ENCODE measurements at places on chromosomes 2 and 18.

DNA sequence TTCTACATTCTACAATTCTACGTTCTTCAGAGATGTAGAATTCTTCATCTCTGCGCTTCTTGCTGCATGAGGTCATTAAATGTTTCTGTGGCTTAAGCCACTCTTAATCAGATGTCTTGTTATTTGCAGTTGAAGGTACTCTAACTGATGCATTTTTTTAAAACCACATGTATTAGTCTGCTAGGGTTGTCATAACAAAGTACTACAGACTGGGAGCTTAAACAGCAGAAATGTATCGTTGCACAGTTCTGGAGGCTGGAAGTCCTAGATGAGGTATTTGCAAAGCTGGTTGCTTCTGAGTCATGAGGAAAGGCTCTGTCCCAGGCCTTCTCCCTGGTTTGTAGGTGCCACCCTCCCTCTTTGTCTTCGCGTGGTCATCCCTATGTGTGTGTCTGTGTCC lies 176.3 kb upstream of the GLI2 start:
- DNase-seq = no peak

DNA sequence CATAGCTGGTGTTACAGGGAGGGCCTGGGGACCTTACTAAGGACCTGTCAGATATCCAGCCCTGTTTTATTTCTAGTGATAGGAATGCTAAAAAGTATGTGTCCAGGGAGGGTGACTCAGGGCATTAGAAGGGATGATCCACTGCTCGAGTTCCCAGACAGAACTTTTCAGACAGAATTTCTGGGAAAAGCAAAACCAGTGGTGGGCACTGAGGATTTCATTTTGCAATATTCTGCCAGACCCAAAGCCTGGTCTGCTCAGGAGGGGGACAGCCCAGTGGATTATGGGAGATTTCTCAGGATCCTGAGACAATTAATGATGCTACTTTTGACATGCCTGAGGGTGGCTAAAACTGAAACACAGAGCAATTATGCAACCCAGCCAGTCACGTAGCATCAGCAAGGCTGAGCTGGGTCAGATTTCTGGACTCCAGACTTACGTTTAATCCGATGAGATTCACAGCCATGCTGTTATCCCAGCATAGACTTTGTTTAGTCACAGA lies 4.7 kb upstream of the KCNE4 start:
- no peak for DNase-seq

DNA sequence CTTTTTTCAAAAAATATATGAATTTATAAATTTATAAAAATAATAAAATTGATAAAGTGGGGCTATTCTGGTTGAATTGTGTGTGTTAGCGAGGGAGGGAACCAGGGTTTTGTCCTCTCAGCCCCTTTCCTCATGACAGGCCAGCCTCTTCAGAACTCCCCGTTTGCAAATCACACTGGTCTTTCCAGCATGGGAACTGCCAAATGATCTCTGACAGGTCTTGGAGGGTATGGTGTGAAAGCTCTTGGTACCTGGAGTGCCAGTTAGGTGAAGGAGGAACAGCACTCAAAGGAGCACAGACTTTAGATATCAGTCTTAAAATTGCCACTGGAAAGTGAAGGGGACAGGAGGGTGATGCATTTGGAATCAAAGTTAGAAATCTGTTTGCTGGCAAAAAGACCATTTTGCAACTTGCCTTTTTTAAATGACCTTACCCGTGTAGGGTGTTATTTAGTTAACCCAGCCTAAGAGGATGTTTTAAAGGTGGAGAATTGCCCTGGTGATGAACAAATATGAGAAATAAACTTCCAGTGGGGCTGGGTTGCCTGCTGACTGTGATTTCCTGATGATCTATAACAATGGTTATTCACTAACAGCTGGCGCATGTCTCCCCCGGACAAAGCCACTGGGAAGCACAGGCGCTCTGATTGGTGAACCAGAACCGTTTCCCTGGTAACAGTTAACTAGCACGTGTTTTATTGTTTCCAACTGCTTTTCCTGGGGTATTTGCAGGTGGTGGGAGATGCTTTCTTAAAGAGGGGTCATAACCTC lies 85.3 kb upstream of the EFEMP1 start:
- no peak for DNase-seq

- no peak for DNase-seq
Observed at GRCh38 chr2:30704309-30705020, 102.8 kb downstream of the CAPN13 start.

- DNase-seq = no peak
Observed at GRCh38 chr2:33513480-33513879, 37.0 kb downstream of the RASGRP3 start.

GRCh38 chr2:203059567-203060240 lies 45.0 kb downstream of the NBEAL1 start:
- no peak for DNase-seq

DNA sequence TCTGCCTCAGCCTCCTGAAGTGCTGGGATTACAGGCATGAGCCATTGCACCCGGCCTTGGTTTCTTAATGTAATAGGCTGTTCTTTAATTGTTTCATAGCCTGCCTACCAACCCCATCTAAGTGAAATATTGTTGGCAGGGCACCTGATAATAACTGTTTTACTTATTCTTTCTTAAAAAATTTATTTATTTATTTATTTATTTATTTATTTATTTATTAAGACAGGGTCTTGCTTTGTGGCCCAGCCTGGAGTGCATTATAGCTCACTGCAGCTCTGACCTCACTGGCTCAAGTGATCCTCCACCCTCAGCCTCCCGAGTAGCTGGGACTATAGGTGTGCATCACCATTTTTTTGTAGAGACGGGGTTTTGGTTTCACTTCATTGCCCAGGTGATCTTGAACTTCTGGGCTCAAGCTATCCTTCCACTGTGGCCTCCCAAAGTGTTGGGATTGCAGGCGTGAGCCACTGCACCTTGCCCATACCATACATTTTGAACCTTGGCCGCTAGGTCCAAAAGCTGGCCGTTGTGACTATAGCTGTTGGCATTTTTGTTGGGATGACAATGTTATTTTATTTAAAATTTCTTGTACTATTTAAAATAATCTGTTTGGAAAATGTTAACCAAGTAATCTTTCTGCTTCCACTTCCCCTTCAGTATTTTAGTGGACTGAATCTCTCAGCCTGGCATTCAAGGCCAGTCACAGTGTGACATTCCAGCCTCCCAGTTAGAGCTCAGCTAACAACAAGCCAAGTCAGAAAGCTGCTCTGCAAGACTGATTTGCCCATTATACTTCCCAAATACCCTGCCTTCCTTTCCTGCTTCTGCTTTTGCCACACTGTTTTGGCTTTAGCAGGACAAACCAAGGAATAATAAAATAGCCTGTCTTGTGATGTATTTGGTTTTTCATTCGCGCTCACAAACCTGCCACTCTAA lies 52.4 kb downstream of the BABAM2 start:
- no peak for DNase-seq

DNA sequence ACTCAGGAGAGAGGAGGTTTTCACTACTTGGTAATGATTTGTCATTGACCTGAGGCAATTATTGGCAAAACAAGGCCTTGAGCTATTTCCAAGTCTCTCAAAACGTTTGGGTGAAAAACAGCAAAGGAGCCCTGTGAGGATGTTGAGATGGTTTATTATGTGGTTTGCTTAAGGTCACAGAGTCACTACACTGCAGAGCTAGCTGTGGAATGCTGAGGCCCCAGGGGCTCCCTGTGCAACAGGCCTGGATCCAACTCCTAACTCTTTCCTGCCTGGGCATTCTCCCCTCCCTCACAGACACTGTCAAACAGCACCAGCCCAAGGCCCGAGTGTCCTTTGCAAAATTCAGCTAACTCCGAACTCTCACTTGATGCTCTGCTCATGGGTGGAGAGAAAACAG lies 754.6 kb upstream of the SOX11 start:
- no peak for DNase-seq

GRCh38 chr18:48132797-48133655 lies 202.6 kb upstream of the SMAD2 start:
- DNase-seq = no peak

DNA sequence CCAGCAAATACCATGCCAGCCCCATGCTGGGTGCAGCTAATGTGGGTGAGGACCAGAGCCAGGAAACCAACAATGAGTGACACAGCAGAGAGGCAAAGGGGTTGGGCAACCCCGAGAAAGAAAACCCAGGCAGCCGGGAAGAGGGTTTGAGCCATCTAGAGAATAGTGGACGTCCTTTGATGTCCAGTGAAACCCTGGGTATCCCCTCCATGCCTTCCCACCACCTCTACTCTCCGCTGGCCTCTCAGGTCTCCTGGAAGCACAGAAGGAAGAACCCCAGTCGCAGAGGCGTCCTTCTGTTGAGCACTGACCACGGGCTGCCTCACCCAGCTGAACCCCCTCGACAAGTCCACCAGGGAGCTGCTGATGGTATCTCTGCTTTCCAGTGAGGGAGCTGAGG lies 657.4 kb upstream of the ID2 start:
- DNase-seq = no peak

GRCh38 chr2:181738074-181738473 lies 57.8 kb upstream of the NEUROD1 start:
- DNase-seq = no peak

- no peak for DNase-seq
Observed at GRCh38 chr2:84487298-84487996, 28.4 kb upstream of the SUCLG1 start.

DNA sequence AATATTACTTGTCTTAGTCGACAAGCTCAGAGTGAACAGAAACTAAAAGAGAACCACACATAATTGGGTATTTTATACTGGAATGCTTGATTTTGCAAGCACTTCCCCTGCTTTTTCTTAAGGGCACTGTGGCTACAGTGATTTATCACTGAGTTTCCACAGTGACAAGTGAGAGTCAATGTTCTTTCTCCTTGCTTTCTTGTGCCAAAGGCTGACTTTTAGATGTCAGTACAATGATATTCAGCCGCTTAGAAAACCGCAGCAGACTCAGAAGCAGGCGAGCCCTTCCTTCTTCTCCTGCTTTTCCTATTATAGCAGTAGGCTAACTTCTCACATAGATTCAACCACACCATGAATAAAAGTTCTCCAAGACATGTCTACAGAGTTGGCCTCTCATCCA lies 1603.6 kb upstream of the NXPH2 start:
- no peak for DNase-seq

GRCh38 chr18:12334863-12335262 lies 26.8 kb downstream of the TUBB6 start:
- DNase-seq = no peak

DNA sequence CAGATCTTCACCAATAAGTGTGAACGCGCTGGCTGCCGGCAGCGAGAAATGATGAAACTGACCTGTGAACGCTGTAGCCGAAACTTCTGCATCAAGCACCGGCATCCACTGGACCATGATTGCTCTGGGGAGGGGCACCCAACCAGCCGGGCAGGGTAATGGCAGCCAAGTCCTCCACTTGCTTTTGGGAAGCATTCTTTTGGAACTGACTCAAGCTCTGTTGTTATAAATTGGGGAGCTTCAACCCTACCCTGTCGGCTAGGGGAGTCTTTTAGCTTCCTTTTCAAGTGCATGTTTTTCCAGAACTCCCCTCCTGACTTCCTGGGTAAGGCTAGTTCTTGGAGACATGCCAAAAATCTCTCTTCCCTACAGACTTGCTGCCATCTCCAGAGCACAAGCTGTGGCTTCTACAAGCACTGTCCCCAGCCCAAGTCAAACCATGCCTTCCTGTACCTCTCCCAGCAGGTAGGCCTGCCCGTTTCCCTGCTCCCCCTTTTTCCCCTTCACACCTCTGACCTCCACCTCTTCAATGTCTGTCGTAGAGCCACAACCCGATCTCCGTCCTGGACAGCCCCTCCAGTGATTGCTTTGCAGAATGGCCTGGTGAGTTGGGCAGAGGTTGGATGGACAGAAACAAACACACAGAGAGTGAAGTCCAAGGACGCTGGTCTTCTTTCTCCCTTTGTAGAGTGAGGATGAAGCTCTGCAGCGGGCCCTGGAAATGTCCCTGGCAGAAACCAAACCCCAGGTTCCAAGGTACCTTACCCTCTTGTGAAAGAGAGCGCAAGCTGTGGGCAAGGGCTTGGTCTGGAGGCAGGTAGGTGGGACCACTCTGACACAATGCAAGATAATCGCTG lies 1.5 kb downstream of the ZFAND2B start:
- no peak for DNase-seq

GRCh38 chr2:233654501-233654900 lies 17.2 kb upstream of the UGT1A9 start:
- no peak for DNase-seq

GRCh38 chr2:134712299-134712698 lies 6.5 kb downstream of the TMEM163 start:
- DNase-seq = no peak

DNA sequence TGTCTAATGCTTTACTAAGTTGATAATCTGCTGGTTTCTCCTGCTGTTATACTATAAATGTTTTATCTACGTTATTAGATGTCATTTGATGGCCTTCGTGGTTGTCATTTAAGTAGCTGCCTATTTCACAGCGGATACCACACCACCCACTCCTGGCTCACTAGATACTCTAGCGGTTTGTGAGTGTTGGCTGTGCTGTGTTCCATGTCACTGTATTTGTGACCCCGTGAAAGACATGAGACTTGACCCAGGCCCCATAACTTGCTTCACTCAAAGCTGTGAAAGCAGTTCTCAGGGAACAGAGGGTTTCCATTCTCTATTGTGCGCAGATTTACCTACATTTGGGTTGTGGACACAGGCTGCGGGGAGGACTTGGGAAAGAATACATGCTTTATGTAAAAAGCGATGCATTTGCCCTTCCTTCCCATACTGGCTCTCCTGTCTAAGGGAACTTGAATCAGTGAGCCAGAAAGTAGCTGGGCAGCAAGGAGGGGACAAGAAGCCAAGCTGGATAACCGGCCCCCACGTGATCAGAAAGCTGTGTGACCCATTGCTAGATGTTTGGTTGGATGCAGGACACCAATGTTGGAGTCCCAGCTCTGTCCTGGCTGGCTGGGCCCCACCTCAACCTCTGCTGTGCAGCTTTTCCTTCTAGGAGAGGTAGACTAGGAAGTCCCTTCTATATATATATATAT lies 52.2 kb downstream of the PLB1 start:
- peak; percentile 13 for DNase-seq

DNA sequence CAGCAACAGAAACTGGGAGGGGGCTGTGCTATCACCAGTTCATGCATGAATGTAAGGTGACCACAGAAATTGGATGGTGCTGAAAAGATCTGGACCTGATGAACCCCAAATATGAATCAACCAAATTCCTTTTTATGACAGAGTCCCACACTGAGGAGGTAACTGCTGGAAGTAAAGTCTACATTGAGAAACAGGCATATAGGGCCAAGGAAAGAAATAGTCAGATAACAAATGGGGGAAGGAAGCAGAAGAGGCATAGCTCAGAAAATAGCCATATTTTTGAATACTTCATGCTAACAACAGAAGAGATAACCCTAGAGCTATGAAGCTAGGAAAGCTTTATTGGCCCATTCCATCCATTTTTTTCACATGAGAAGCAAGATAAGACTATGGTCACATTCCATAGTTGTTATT lies 25.8 kb downstream of the ZC3H6 start:
- no peak for DNase-seq

DNA sequence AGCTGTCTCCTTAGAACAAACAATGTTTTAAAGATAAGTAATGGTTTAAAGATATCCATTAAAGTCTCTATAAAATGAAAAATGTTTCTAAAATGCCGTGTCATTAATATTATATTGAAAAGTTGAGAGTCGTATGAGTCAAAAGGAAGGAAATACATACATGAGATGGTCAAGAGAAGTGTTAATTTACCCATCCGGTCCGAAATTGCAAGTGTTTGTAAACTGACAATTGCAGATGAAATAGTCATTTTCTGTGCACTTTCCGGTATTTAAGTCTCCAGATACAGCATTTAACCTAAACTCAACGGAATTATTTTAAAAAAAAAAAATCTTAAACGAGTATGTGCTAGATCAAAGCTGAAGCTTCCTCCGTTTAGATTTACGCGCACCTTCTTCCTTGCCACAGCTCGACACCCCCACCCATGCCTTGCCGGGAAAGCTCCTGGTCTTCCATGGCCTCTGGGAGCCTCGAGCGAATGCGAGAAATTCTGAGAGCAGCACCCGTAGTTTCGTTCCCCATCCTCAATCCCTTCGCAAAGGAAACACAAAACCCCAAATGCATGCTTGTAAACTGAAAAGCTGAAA lies 1.8 kb downstream of the DSC3 start:
- DNase-seq = no peak

Data from stimulated activated CD8-positive, alpha-beta memory T cell treated with anti-CD3 and anti-CD28 coated beads, Interleukin-4, amount 100 ng/mL, for 24 hours (primary cell).